NCI-H2171 treated with DMSO at 0.1 percent for 48 hours (cell line): ENCODE measurements at places on chromosomes 5 and 9.

DNA sequence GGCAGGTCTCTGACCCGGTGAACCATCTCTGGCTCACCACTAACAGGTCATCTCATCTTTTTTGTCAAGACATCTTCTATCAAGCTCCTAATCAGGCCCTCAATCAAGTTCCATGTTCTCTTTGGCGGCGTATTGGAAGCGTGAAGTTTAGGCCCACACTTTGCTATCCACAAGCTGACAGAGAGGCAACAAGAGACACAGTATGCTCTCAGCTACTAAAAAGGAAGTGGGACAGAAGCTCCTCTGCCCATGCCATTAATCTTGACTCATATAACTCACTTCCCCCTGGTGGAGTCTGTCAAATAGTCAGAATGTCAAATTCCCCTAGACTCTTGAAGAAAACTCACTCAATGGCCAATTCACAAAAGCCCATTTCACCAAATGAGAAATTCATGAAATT is 77.6 kb upstream of the TMC1 start:
- no peak for DNase-seq

GRCh38 chr5:7261049-7261448 is 134.9 kb upstream of the ADCY2 start:
- peak; percentile 55 for DNase-seq

GRCh38 chr9:98356326-98356725 is 100.9 kb upstream of the TBC1D2 start:
- no peak for DNase-seq

GRCh38 chr5:115709585-115709984 is 83.7 kb upstream of the TMED7 start:
- no peak for DNase-seq

DNA sequence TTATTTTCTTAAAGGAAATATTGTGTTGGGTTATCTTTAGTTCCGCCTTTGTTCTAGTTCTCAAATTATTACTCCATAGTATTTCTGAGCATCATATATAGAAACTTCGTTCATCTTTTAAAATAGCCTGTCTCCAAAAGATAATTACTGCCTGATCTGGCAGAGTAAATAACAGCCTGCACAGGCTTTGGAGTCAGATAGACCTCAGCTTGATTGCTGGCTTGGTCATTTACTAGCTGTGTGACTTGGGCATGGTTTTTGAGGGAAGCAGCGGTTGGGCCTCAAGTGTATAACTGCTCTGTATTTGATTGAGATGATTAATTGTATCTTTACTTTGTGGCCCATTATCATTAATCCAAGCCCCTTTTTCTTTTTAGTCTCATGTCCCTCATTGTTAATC is 50.1 kb downstream of the FBXO38 start:
- DNase-seq = no peak

GRCh38 chr5:149382517-149383220 is 3.6 kb upstream of the IL17B start:
- DNase-seq = no peak

DNA sequence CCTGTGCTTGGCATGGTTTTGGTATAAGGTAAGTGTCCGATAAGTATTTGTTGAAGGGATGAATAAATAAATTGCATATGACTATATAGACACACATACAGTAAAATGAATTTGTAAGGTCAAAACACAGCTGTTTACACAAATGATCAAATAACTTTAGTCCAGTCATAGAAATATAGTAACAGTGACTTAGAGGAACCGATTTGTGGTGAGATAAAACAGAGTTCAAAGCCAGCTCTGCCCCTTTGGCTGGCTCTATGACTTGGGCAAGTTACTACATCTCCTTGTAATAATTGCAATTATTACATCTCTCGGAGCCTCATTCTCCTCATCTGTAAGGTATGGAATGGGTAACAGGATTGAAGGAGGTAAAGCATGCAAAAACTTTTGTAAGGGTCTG is 384.0 kb downstream of the PLK2 start:
- DNase-seq = no peak

GRCh38 chr5:33034777-33035176 is 323.7 kb downstream of the NPR3 start:
- DNase-seq = no peak

GRCh38 chr5:83404182-83404716 is 67.3 kb upstream of the VCAN start:
- DNase-seq = no peak

- DNase-seq = no peak
Observed at GRCh38 chr5:66927140-66927539, 269.5 kb downstream of the CD180 start.

DNA sequence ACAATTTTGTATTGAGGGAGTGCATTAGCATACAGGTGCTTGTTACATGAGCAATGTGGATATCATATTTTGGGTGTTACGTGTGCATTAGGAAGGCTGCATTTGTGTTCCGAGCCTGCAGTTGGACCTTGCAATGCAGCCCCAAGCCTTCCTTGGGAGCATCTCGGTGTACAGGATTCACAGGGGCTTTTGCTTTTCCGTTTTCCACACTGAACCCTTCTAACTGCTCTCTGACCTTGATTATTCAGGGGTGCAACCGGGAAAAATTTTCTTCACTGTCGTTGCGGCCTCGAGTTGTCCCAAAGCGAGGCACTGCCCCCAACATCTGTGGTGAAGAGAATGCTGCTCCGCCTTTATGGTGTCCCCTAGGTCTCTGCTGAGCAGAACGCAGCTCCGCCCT is 80.1 kb upstream of the PLEKHG4B start:
- no peak for DNase-seq

GRCh38 chr5:122680623-122681350 is 94.1 kb upstream of the SNX2 start:
- no peak for DNase-seq

DNA sequence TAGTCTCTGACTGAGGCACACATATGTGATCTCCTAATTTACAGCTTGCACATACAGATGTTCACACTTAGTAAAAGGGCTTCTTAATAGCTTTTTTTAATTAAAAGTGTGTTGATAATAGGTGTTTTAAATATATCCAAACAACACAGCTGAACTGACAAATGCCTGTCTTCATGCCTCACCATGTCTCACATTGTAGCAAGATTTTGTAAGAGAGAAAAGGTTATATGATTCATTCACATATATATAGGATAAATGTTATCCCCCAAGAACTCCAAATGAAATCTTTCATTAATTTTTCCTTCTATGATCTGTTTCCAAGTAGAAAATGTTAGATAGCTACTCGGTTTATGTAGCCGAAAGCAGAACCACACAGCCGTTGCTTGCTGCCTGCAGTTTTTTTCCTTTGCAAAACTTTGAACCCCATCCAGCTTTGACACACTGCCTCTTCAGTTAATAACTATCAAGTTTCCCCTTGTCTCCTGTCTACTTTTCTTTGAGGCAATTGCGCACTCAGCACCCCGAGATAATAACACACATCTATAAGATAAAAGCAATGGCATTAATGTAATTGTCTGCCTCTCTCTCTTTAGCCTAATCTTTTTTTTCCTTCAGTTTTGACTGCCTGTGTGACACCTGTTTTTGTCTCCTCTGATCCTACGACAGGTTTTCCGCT is 299.2 kb downstream of the BNC2 start:
- DNase-seq = peak; percentile 59

GRCh38 chr5:68482199-68482598 is 266.6 kb downstream of the PIK3R1 start:
- DNase-seq = peak; percentile 70

DNA sequence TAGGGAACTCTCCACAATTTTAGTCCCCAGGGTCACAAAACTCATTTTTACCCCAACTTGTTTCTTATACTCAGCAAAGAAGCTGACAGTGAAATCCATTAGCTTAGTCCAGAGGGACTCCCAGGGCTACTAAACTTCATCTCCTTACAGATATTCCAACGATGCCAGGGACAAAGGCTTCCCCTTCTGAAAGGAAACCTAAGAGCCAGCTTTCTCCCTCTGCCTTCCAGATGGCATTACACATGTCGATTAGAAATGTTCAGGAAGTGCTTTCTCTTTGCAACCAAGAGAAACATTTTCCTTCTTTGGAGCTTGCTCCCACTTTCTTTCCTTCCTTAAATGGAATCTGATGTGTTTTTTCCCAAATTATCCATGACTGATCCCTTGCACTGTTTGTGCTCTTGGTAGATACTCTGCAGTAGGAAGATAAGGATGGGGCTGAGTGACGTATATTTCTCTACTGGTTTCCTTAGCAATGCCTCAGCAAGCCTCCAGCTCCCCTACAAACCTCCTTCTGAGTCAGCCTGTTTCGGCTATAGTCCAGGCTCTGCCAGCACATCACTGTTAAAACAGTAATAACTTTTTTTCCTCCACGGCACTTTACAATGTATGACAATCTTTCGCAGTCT is 43.0 kb upstream of the HTR4 start:
- DNase-seq = no peak

DNA sequence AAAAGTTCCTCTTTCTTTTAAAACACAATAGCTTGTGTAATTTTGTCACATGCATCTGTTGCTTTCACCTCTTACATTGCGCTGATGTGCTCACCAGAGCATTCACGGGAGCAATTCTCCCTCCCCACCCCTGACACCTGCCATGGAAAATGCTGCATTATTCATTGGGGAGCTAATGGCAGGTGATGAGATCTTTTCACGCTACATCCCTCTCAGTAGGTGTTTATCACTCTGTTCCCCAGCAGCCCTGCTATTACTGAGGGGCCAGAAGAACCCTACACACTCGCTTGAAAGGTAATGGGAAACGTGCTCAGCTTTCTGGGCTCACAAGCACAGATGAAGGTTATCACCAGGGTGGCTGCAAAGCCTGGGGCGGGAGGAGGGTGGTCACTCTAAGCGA is 398.0 kb downstream of the PSAT1 start:
- DNase-seq = peak; percentile 90

- DNase-seq = no peak
Observed at GRCh38 chr9:91603932-91604331, 180.3 kb upstream of the NFIL3 start.

DNA sequence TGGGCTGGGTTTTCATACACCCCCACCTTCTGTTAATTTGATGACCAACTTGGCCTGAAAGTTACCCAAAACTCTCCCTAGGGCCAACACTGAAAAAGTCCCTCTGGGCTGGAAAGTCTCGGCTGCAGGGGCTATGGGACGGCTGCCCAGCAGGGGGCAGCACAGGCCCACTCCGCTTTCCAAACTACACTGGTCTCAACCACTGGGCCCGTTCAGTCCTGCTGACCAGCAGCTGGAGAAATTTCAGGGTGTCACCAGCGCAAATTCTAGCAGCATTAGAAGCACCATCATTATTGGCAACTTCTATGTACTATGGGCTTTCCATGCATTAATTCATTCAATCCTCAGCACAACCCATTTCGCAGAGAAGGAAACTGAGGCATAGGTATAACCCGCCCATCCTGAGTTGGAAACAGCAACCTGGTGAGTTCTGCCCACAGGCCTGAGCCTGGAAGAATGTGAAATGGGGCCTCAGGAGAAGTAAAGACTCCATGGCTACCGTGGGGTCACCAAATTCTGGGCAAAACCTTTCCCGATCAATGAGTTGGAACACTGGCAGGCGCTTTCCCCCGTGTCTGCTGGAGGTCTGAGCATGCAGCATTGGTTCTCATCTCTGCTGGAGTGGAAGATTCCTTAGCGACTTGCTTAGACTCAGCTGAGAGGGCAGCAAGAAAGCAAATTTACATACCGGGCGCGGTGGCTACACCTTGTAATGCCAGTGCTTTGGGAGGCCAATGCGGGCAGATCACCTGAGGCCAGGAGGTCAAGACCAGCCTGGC is 9.7 kb downstream of the ORM2 start:
- DNase-seq = no peak

GRCh38 chr9:97591535-97591934 is 41.6 kb downstream of the TSTD2 start:
- DNase-seq = no peak

- no peak for DNase-seq
Observed at GRCh38 chr9:109538346-109538745, 40.2 kb upstream of the PTPN3 start.

DNA sequence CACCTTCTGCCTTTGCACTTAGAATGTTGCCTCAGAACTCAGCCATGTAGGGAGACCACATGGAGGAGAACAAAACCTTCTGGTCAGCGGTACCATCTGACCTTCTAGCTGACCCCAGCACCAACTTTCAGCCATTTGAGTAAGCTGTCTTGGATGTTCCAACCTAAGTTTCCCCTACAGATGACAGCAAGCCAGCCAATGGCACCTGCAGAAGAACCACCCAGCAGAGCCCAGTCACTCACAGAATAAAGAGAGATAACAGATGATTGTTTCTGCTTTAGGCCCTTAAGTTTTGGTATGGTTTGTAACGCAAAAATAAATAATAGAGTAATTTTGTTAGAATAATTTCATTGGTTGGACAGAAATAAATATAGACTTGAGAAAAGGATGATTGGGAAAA is 10.4 kb downstream of the DNAH5 start:
- no peak for DNase-seq

- DNase-seq = peak; percentile 30
Observed at GRCh38 chr5:76000582-76000981, 82.6 kb upstream of the SV2C start.

- no peak for DNase-seq
Observed at GRCh38 chr9:93673839-93674334, 97.5 kb downstream of the PHF2 start.

DNA sequence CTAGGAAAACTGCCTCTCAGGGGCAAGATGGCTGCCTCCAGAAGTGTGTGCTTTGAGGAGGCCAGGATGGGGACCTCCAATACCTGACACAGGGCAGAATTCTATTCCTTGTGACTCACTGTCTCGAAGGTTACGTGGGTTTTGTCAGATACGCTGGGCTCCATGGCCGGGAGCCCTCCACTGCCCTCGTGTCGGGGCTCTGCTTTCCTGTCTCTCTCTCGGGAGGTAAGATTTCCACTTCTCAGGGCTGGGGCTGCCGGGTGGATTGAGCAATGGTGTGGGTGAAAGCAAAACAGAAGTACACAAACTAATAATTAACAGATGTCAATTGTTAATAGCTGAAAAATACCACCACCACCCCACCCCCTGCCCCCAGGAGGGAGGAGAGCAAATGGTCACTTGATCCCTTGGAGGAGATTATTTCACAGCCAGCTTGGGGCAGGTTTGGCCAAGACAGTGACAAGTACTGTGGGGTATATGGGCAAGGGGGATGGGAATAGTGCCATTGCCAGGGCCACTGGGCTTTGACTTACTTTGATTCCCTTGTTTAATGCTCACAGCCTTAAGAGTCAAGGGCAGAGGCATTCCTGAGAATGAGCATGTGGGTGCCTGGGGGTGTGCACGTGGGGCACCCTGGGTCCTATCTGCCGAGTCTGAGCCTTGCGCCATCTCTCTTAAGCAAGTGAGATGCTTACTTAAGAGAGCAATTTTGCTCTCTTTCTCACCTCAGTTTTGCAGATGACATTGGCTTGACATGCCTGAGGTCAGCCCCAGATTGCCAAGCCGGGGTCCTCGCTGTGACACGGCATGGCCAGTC is 28.8 kb upstream of the DAB2IP start:
- no peak for DNase-seq

GRCh38 chr5:138339091-138339456 is 1.0 kb downstream of the FAM53C start:
- DNase-seq = no peak

GRCh38 chr9:37784291-37784615 is 611 bp downstream of the EXOSC3 start:
- DNase-seq = no peak

GRCh38 chr5:134133995-134134541 is 19.6 kb downstream of the TCF7 start:
- no peak for DNase-seq

- no peak for DNase-seq
Observed at GRCh38 chr9:133023117-133023890, 7.5 kb upstream of the GTF3C5 start.
